EH (cell line): ENCODE measurements at places on chromosomes 5 and 9.

GRCh38 chr5:143016777-143017516, 246.8 kb downstream of the ARHGAP26 start:
- DNase-seq: peak; percentile 60

GRCh38 chr5:101174981-101175380, 271.9 kb upstream of the ST8SIA4 start:
- DNase-seq: no peak

GRCh38 chr5:103247118-103247517, 11.4 kb upstream of the MACIR start:
- DNase-seq: no peak

- no peak for DNase-seq
Observed at GRCh38 chr9:31597977-31598376, 786.5 kb upstream of the ACO1 start.

DNA sequence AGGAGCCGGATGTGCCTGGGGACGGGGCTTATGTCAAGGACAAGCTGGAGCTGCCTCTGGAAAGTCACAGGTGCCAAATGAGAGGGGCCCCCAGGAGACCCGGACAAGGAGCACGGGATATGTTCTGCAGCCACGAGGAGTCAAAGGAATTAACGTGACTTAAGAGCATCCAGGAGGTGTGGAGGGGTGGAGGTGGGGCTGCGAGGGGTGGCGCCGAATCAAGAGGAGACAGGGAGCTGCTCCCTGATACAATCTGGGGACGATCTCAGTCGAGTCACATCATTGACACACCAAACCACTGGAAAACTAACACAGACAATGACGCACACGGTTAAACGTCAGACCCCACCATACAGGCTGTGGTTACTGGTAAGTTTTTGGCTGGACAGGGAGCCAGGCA, 10.4 kb downstream of the CCDC127 start:
- DNase-seq: peak; percentile 79

DNA sequence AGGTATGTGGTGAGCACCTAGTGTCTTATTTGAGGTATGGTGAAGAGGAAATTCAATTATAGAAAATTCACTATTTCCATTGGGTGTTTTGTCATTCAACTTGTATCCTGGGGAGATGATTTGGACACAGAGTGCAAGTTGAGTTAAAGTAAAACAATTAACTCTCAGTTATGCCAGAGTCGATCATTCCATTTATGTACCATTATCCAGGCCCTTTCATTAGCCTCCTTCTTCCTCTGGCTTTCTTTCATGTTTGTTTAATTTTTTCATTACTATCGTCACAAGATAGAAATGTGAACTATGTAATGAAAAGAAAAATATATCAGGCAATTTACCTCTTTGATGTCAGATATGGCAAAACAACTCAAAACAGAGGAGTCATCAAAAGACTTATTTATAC, 1347.2 kb upstream of the NUDT12 start:
- DNase-seq: no peak

DNA sequence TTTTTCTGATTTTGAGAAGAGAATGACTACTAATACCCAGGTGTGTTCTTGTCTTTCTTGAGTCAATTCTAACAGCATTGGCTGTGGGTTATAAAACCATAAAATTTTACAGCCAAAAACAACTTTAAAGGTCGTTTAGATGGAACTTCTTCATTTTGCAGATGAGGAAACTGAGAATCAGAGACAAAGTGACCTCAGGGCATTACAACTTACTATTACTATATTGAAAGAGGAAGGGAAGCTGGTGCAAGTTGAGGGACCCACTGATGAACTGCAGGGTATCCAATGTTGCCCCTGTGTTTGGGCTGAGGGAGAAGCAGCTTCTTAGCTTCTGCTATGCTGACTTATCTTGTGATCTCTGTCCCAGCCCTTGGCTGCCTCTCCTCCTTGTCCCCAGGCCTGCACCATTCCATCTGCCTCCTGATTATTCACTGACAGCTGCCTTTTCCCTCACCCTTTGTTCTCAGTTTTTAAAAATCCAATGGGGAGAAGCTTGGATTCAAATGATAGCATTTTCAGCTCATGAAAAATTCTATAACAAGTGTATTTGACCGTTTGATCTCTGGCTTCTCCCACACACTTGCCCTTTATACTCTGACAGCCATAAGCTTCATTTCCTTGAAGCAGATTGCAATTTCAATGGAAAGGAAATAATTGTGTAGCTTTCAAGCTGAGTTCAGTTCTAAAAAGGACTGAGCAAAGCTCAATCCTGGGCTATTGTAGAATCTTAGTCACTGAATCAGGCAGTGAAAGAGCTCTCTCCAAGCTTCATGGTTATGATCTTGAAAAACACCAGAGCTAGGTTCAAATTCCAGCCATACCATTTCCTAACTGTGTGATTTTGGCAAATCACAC, 68.5 kb downstream of the TMC1 start:
- peak; percentile 68 for DNase-seq

GRCh38 chr5:107671742-107672210, 1.0 kb upstream of the EFNA5 start:
- DNase-seq: peak; percentile 40

- peak; percentile 55 for DNase-seq
Observed at GRCh38 chr5:168647083-168647482, 67.9 kb upstream of the PANK3 start.
